ENCODE measurements at places on chromosomes 4 and X. TPM values are rescaled to one million over a fixed set of nuclear protein-coding genes. Genes with fewer than 3 reads are reported as not detected.

Gene TLR10
- total RNA-seq = 0.85 TPM

Gene HTRA3
- total RNA-seq = not detected

Gene TMEM128
- total RNA-seq = 16.7 TPM

Gene RTL3
- not detected for total RNA-seq

Gene SLC4A4
- 1.5 TPM for total RNA-seq

Gene USP38
- 24.0 TPM for total RNA-seq

Gene GPAT3
- 6.9 TPM for total RNA-seq

Gene HSD17B13
- 0.25 TPM for total RNA-seq

Gene CABS1
- not detected for total RNA-seq

Gene GPR173
- total RNA-seq = 0.12 TPM

Gene MECP2
- 84.9 TPM for total RNA-seq

Gene LAMP2
- total RNA-seq = 32.2 TPM

Gene AKAP14
- not detected for total RNA-seq

Gene PLS3
- 0.89 TPM for total RNA-seq

Gene RAI2
- 2.3 TPM for total RNA-seq

Gene RBM46
- not detected for total RNA-seq

Gene GRPR
- 0.16 TPM for total RNA-seq

Gene ZNF185
- total RNA-seq = 1.9 TPM

Gene GC
- not detected for total RNA-seq

Gene RHOXF2B
- not detected for total RNA-seq

Gene CDS1
- 0.92 TPM for total RNA-seq

Gene PRRG1
- total RNA-seq = not detected

Gene GPR82
- total RNA-seq = 0.22 TPM

Gene MSANTD1
- total RNA-seq = 2.0 TPM

Gene IL15
- 3.0 TPM for total RNA-seq

Gene COX7B2
- not detected for total RNA-seq

Gene FOXP3
- 24.8 TPM for total RNA-seq

Gene UGT8
- total RNA-seq = 0.15 TPM

Gene CDKL5
- 4.1 TPM for total RNA-seq

Gene MAGEA4
- total RNA-seq = not detected

Gene PDCL2
- not detected for total RNA-seq

Gene NMU
- total RNA-seq = 0.93 TPM

Gene GPRIN3
- 23.0 TPM for total RNA-seq

Gene CXCL3
- not detected for total RNA-seq

Gene SMARCA5
- total RNA-seq = 43.4 TPM

Gene CPE
- total RNA-seq = not detected

Gene SSX4B
- not detected for total RNA-seq

Gene EXOC1L
- total RNA-seq = not detected

Gene CYSLTR1
- 11.7 TPM for total RNA-seq

Gene MAGEC1
- total RNA-seq = 0.09 TPM

Gene FMR1NB
- not detected for total RNA-seq

Gene RNF4
- 104 TPM for total RNA-seq

Gene MED28
- 50.6 TPM for total RNA-seq

Gene SFRP2
- total RNA-seq = 0.82 TPM

Gene PLP1
- total RNA-seq = not detected

Gene TMSB15C
- 3.5 TPM for total RNA-seq

Gene GLOD5
- not detected for total RNA-seq

Gene ATP8A1
- total RNA-seq = 47.8 TPM

Gene DHRSX
- total RNA-seq = 15.1 TPM

Gene SHROOM3
- total RNA-seq = not detected

Gene RASL11B
- total RNA-seq = 0.72 TPM

Gene DNAAF6
- total RNA-seq = not detected

Gene HS6ST2
- total RNA-seq = not detected

Gene H2AZ1
- total RNA-seq = 93.9 TPM

Gene SCRG1
- total RNA-seq = not detected

Gene VGLL1
- total RNA-seq = not detected
